ENCODE measurements at places on chromosomes 4 and X. TPM values are rescaled to one million over a fixed set of nuclear protein-coding genes. Genes with fewer than 3 reads are reported as not detected.

- DNase-seq = no peak
Observed at GRCh38 chrX:12986886-12987285, 12.0 kb downstream of the TMSB4X start.

- no peak for DNase-seq
Observed at GRCh38 chr4:140529434-140529833, 5.5 kb downstream of the ELMOD2 start.

DNA sequence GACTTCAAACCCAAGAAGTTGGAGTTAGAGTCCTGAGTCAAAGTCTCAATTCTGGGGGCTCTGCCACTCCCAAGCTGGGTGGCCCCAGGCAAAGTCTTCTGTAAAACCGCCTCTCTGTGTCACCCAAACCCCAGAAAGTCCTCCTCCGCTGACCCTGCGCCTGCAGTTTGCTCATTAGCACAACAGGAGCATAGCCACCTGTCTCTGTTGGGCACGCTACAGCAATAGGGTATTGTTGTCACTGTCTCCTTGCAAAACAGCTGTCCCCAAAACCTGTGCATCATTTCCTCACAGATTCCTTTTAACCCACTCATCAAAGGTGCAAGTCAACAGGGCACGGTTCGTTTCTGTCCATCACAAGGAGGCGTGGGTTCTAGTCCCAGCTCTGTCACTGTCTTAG, 8.0 kb upstream of the DGAT2L6 start:
- DNase-seq = no peak

DNA sequence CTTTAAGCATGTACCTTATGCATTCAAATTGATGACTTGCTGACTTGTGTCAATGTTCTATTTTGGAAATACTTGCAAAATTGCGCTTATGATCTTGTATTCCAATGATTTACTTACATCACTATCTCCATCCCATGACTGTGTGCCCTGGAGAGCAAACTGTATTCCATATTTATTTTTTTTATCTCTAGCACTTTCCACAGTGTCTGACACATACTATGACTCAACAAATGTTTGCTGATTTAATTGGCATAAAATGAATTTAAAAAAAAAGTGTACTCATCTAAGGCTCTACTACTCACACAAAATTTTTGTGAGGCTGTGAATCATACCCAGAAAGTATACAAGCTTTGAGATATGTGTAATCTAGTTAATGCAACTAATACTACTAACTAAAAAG, 1066.8 kb upstream of the ADGRL3 start:
- DNase-seq = no peak

GRCh38 chrX:46485897-46486296, 59.3 kb downstream of the ZNF674 start:
- no peak for DNase-seq

DNA sequence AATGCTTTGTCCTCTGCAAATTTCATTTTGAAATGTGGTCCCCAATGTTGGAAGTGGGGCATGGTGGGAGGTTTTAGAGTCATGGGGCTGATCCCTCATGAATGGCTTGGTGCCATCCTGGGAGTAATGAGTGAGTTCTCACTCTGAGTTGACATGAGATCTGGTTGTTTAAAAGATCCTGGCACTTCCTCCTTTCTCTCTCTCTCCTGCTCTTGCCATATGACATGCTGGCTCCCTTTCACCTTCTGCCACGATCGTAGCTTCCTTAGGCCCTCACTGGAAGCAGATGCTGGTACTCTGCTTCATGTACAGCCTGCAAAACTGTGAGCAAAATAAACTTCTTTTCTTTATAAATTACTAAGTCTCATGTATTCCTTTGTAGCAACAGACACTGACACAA, 262.0 kb downstream of the IL15 start:
- no peak for DNase-seq

- DNase-seq = no peak
Observed at GRCh38 chr4:8232748-8233147, 33.7 kb downstream of the SH3TC1 start.

DNA sequence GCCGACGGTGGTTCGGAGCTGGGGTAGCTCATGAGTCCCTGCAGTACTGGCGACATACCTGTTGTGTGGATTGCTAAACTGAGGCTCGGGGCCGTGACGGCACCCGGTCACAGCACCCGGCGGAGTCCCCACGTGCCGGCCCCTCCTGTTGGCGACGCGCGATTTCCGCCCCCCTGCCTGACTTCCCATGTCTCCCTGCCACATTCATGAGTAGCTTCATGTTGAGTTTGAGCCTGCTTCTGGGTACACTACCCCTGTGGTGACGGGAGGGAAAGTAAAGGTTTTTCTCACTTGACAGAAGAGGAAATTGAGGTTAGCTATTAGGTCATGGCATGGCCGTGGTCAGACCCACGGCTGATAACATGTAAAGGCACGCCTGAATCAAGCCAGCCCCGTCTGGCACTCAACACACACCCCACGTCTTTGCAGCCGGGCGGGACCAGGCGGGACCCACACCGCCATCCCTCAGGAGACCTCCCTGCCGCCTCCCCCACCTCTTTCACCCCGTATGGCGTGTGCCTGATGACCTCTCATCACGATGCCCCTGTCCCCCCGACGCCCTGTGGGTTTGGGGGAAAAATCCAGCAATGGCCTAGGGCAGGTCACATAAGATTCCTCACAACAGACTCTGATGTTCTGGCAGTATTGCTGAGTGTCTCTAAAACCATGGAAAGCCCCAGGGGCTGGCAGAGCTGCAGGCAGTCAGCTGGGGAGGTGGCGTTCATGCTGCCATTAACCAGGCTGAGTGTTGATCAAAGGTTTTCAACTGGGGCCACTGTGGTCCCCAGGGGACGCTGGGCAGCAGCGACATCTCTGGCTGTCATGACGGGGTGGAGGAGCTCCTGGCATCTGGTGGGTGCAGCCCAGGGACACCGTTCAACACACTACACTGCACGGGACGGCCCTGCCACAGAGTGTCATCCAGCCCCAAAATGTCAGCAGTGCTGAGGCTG, 29.2 kb downstream of the P2RY8 start:
- DNase-seq = no peak

- no peak for DNase-seq
Observed at GRCh38 chrX:9282325-9282724, 182.5 kb upstream of the TBL1X start.

GRCh38 chr4:26557164-26557563, 26.7 kb upstream of the TBC1D19 start:
- DNase-seq = no peak

- no peak for DNase-seq
Observed at GRCh38 chr4:26145212-26145611, 175.6 kb upstream of the RBPJ start.

DNA sequence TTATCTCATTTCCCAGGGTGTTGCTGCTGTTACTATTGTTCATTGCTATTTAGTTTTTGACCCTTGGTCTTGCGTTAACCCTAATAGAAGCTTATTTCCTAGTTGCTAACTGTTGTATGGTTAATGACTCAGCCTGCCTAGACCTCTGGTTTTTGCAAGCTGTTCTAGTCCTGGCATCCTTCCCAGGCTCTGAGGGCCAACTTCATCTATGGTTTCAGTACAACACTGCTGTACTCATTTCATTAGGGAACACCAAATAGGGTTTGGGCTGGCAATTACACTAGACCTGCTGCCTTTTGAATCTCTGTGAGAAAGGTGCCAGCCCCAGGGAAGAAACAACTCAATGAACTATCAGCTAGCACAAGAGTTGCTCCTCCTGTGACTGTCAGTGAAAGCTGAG, 59.6 kb downstream of the DCX start:
- DNase-seq = no peak

DNA sequence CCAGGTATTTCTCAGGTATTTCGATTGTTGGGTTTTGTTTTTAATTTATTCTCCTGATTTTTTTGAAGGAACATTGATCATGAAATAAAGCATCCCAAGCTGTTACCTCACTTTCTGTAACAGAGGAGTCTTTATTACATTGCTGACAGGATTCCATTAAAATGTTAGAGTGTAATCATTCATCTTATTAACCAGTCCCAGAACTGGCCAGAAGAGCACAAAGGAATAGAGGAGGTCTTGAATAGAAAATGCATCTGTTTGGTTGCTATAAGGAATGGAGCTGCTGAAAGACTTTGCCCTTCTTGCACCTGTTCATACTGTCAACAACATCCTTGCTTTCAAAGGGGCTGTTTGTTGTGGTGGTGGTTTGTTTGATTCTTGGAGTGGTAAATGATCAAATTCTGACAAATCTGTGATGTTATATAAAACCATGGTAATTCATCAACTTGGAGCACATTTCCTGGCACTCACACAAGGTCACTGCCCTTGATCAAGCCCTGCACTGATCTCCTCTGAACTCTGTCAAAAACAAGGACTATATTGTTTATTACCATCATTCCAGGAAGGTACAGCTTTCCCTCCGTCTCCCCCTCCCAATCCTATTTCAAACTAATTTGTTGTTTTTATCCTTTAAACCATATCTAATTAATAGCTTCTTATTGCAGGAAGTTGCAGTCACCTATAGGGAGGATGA, 215.8 kb downstream of the PCDH19 start:
- DNase-seq = no peak

GRCh38 chrX:100652266-100652665, 8.3 kb downstream of the SRPX2 start:
- DNase-seq = no peak

- no peak for DNase-seq
Observed at GRCh38 chr4:178993306-178993705, 1551.1 kb upstream of the AGA start.

The ATRX gene
- total RNA-seq = 101 TPM

The P2RY4 gene
- total RNA-seq = not detected

The KIF4A gene
- 41.3 TPM for total RNA-seq

The ZNF182 gene
- total RNA-seq = 3.6 TPM

The UGT8 gene
- 0.14 TPM for total RNA-seq

The NAA11 gene
- not detected for total RNA-seq

The ZNF41 gene
- 7.5 TPM for total RNA-seq

The BCORL1 gene
- total RNA-seq = 13.1 TPM

The EVC2 gene
- total RNA-seq = 8.8 TPM

All from endothelial cell of umbilical vein (primary cell).